Panc1 (cell line): ENCODE measurements at places on chromosomes 4 and X. TPM values are rescaled to one million over a fixed set of nuclear protein-coding genes. Genes with fewer than 3 reads are reported as not detected.

NHSL2 gene
- 0.36 TPM for total RNA-seq

TMPRSS11E gene
- total RNA-seq, result not detected

DOK7 gene
- total RNA-seq, result 2.4 TPM

IL9R gene
- 0.46 TPM for total RNA-seq

- no peak for DNase-seq
Observed at GRCh38 chrX:45768666-45769236, 568.1 kb upstream of the DIPK2B start.

DNA sequence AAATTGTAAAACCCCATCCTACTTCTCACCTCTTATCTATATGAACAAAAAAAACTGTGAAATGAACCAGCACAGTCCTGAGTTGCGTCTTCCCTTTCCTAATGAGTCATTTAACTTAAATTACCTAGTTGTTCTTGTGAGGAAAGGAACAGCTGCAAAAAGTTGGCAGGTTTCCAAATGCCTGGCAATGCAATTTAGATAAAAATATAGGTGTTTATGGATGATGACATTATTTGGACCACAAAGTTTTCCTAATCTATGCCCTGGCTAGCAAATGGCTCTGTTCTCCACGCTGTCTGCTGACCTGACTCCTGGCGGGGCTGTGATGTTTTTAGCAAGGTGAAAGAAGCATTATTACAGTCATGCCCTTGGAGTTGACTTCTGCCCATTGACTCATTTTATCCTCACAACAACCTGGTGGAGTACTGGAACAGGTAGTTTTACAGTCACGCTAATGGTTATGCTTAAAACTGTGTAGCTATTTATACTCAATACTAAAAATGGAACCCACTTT is 29.8 kb upstream of the RELL1 start:
- no peak for DNase-seq

DNA sequence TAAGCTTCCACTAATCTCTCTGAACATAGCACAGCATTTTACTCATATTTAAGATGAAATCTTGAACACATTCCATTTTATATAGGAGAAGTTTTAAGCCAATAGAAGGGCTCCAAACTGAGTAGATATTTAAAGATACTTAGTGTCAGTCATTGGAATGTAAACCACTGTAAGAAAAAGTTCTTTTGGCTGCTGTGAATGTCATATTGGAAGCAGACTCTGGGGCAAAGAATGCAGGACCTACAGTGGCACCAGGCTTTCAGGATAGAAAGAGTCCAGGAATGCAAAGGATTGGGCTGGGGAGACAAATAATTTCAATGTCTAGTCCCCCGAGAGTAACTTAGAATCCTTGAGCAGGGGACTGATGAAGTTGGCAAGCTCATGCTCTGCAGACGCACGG is 1047.7 kb downstream of the STIM2 start:
- DNase-seq, result no peak

DNA sequence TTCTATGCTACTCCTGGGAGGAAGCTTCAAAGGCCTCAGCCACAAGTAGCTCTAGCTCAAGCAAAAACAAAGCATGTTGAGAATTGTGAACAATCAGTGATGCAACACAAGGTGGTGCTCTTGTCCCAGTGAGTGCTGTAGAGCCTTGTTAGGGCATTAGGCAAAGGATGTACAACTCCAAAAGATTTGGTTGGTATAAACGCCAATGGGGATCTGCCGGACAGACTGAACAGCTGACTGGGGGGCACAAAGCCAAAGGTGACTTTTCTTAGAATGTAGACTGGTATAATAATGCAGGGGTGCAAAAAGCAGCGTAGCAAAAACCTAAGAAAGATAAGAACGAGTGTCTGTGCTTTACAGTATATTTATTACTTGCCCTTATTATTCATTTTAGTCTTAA is 62.6 kb upstream of the ALB start:
- DNase-seq, result peak; percentile 35

DNA sequence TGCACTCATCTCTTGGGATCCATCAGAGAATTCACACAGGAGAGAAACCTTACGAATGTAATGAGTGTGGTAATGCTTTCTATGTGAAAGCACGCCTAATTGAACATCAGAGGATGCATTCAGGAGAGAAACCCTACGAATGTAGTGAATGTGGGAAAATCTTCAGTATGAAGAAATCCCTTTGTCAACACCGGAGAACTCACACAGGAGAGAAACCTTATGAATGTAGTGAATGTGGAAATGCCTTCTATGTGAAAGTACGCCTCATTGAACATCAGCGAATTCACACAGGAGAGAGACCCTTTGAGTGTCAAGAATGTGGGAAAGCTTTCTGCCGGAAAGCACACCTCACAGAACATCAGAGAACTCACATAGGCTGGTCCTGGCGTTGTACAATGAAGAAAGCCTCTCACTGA is 42.8 kb downstream of the ZNF157 start:
- no peak for DNase-seq

DNA sequence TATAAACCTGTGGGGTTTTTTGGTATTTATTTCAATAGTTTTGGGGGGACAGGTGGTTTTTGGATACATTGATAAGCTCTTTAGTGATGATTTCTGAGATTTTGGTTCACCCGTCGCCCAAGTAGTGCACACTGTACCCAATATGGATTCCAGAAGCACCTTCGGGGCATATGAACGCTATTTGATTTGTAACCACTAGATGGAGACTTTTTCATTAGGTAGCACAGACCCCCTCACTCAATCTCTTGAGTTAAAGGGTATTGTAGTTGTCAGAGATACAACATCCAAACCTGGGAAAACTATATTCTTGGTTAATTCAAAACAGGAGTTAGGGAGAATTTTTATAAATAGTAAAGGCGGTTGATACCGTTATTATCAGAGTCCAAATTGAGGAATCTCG is 79.8 kb downstream of the SPANXN3 start:
- DNase-seq, result no peak

DNA sequence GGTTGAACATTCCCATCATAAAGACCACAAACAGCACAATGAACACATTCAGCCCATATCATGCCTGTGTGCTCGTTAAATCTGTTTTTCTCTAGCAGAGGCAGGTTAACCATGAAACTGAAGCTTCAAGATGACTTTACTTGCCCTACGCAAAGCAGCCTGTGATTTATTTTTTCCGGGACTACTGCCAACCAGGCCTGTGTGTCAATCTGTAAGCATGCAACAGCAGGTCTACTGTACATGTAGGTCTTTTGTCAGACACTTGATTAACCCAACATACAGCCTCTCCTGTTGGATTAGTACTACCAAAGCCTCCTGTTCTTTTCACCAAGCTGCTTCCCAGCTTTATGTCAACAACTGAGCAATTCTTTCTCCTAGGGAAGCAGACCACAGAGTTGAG is 85.5 kb upstream of the ACSL1 start:
- DNase-seq, result no peak

GRCh38 chr4:99863804-99864203 is 30.4 kb downstream of the LAMTOR3 start:
- no peak for DNase-seq

DNA sequence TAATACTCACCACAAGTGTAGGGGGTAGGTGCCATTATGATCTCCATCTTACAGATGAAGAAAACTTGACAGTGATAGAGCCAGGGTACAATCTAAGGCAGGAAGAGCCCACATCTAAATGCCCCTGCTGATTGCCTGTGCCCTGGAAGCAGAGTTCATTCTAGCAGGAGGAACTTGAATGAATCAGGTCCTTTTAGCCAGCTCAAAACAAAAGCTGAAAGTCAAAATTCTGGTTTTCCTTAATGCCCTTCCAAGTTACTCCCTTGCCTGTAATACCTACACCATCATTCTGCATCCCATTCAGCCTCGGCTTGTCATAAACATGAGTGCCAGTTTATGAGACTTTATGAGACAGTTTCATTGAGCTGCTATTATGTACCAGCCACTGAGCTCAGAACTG is 89.6 kb downstream of the SCD5 start:
- DNase-seq, result no peak

DNA sequence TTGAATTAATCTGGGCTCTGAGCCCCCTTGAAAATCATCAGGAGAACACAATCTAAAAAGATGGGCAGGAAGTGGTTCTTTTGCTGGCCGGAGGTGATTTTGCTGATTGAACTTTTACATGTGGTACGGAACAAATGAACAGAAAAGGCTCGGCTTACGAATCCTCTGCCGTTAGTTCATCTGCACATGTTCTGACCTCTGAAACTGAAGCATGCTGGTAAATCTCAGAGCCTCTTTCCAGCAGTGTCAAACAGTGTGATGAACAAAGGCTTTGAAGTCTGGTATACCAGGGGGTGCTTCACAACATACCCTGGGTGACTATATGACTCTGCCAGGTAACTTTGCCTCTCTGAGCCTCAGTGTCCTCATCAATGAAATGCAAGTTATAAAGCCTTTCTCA is 194.2 kb upstream of the C1QTNF7 start:
- no peak for DNase-seq

DNA sequence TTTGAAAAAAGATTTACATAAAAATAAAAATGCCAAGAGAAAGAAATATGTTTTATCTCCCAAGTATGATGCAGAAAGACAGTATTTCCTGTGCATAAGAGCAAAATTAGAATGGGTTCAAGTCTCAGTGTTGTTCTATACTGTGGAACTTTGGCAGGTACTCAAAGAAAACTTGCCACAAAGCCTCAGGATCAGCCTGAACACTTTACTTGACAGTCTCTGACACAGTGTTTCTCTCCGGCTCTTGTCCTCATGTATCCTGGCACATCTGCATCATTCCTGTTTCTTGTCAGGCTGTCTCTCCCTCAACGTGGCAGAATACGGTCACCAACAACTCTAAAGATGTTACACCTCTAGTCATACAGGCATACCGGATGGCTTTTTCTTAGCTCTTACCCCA is 273.7 kb downstream of the ARHGAP24 start:
- DNase-seq, result no peak

DNA sequence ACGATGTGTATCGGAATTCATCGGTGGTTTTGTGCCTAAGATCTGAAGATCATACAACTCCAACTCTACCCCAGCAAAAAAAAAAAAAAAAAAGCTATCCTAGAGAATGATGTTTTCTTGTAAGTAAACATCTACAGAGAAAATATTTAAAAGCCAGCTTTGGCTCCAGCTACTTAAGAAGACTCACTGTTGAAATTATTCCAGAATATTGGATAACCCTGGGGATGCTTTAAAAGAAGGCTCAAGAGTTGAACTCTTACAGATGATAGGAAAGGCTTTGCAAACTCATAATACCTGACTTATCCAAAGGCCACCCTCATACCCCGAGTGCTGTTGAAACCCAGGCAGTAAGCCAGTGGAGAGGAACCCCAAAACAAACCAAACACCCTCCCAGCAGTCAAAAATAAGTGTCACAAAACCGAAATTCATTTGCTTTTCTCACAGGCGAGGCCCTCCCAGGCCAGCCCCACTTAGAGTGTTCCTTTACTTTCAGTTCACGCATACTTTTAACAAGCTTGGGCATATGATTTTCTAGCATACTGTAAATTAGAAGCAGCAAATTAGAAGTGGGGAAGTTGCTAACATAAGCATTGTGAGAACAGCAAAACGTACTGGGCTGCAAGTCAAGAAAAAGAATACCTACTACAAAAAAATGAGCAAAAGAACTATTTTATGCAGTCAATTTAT is 2.7 kb upstream of the AMELX start:
- no peak for DNase-seq

DNA sequence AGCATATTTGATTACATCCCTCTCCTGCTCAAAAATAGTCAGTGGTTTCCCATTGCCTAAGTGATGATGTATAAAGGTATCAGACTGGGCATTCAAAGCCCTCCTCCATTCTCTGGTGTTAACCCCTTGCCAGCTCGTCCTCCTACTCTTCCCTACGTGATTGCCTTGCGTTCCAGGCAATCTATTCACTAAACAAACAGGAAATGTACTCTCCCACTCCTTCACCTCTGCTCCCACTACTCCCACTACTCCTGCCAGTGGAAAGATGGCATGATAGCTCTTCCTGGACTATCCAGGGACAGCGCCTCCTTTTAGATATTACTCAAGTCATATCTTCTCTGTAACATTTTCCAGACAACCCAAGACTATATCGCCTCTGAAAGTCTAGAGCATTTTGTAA is 5.8 kb downstream of the DGAT2L6 start:
- DNase-seq, result no peak

- DNase-seq, result no peak
Observed at GRCh38 chrX:40168480-40169011, 70.8 kb upstream of the BCOR start.

DNA sequence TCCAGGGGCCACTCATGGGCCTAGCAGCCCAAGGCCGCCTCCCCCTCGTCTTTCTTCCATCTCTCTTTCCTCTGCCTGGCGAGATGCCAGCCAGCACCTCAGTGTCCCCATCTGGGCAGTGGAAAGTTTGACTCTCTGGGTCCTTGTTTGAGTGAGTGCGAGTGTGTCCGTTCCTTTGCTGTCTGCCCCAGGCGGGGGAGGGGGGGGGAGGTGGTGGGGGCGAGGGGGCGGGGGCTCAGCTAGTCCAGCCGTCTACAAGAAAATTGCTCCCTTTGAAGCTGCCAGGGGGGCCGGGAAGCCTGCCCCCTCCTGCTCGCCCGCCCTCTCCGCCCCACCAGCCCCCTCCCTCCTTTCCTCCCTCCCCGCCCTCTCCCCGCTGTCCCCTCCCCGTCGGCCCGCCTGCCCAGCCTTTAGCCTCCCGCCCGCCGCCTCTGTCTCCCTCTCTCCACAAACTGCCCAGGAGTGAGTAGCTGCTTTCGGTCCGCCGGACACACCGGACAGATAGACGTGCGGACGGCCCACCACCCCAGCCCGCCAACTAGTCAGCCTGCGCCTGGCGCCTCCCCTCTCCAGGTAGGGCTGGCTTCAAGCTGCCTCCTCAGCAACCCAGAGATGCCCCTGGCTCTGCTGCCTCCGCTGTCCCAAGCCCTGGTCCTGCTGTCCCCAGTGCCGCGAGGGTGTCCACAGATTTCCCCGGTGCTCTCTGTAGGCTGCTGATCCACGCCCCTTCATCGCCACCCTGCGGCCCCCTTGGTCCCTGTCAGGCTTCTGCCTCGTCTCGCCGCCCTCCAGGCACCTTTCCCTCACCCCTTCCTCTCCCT is at the start of gene BGN:
TSS of gene BGN (plus strand) at position 440 of the 821 bp plus-strand sequence. CDS start 9,652 bp downstream, outside the sequence.
- DNase-seq, result no peak

DNA sequence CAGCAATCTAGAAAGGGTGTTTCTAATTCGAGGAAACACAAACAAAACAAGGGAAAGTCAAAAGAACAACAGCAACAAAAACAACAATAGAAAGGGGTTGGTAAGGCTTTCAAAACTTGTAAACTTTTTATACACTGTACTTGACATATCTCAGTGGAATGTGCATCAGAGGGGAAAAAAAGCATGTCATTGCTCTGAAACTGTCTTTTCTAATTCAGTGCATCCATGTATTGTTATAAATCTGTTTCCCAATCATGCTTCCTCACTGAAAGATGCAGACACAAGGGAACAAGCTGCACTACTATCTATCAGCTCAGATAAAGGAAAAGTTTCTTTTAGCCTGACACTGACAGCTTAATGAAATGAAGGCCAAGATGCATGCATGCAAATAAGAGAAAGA is 44.2 kb upstream of the PCDH18 start:
- no peak for DNase-seq
